Stimulated activated naive CD8-positive, alpha-beta T cell treated with anti-CD3 and anti-CD28 coated beads, Interleukin-15, amount 100 ng/mL, for 72 hours (primary cell): ENCODE measurements at places on chromosomes 2 and 18.

DNA sequence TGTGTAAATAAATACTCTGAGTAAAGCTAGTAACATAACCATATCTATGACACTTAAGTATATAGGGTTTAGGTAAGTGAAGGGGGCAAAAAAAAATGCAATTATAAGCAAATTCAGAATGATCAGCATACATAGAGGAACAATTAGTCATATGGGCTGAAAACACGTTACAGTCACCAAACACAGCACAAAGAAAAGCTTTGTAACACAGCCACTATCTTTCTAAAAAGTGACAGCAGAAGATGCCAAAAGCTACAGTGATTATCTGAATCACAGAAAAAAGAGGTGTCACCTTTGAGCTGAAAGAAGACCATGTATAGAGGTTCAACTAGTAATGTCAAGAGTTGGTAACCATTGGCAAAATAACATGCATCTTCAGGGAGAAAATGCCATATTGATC is 115.5 kb downstream of the ERBB4 start:
- no peak for DNase-seq

DNA sequence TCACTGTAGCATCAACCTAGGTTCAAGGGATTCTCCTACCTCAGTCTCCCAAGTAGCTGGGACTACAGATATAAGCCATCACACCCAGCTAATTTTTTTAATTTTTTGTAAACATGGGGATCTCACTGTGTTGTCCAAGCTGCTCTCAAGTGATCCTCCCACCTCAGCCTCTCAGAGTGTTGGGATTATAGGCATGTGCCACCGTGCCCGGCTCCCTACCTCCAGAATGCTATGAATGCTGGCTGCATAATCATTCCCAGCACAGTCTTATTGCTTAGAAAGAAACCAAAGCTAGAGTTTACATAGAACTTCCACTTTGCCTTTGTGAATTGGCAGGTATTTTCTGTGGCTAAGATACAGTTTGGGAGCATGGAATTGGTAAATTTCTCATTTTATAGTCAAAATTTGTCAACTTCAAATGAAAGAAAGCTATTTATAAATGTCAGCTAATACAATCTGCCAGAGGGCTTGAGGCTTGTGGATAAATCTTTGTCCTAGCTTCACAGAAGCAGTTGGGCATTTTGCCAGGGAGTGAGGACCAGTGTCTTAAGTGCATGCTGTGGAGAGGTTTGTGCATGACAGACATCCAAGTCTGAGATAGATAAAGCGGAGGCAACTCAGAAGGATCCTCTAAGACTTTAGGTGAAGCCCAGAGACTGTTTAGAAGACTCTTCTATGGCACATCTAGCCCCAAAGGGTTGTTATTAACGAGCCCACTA is 175.4 kb downstream of the ANTXR1 start:
- no peak for DNase-seq

- no peak for DNase-seq
Measured at GRCh38 chr2:41720331-41721251, 327.2 kb upstream of the PKDCC start.

DNA sequence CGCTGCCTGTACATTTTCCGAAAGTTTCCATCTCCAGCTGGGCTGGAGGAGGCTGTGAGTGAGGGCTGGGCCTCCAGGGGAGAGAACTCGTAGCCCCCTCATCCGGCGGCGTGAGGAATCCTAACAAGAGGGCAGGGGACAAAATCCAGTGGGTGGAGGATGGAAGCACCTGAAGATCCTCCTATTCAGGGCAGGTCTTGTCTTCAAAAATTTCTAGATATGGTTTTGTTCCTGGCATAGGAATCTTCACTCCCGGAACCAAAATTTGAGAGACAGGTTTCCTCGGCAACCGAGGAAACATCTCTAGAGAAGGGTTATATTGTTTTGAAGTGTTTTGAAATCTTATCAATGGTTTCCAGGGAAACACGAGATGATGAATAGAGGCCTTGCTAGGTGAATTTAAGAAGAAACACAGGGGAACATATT is 136.7 kb downstream of the SH3BP4 start:
- DNase-seq, result no peak

- DNase-seq, result no peak
Measured at GRCh38 chr18:46715062-46715461, 41.8 kb downstream of the ST8SIA5 start.

DNA sequence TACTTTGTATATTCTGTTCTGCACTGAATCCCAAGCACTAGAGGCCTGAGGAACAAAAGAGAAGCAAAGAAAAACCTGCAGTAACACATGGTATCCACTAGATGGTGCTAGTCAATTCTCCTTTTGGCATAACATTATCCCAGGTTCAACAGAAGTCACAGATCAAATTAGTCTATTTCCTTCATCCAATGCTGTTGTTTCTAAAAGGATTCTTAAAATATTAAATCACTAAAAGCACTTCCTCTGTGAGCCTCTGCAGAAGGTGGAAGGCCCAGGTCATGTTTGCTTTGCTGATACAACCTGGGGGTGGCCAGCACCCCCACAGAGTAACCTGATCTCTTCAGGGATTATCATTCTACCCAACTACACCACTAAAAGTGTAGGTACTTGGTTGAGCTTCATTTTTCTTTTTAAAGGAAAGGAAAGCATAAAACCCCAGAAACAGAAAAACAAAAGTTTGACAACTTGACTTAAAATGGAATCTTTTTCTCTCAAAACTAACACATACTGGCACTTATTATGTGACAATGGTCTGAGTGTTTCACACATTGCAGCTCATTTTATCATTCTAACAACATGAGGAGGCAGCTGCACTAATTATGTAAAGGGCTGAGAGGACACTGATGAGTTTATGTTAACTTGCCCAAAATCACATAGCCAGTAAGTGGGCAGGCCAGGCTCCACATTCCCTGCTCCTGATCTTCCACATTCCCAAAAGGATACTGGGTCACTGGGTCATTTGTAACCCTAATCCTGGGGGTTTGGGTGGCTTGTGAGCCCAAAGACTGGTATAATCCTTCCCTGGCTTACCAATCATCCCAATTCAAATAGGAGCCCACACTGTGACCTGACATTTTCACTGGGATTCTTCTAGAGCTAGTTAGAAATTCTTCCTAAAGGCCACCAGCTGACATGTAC is 66.8 kb upstream of the DNER start:
- no peak for DNase-seq

DNA sequence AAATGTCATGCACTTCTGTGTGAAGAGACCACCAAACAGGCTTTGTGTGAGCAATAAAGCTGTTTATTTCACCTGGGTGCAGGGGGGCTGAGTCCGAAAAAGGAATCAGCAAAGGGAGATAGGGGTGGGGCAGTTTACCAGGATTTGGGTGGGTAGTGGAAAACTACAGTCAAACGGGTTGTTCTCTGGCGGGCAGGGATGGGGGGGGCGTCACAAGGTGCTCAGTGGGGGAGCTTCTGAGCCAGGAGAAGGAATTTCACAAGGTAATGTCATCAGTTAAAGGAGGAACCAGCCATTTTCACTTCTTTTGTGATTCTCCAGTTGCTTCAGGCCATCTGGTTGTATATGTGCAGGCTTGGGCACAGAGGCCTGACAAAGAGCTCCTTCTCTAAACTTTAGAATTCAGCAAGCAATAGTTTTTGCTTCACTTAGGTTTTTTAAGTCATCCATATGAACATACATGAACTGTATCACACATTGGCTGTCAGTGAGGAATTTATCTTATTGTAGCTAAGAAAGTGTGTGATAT is 17.5 kb upstream of the ALPK2 start:
- DNase-seq, result no peak

- no peak for DNase-seq
Measured at GRCh38 chr2:218395456-218395825, 4.2 kb upstream of the CTDSP1 start.

DNA sequence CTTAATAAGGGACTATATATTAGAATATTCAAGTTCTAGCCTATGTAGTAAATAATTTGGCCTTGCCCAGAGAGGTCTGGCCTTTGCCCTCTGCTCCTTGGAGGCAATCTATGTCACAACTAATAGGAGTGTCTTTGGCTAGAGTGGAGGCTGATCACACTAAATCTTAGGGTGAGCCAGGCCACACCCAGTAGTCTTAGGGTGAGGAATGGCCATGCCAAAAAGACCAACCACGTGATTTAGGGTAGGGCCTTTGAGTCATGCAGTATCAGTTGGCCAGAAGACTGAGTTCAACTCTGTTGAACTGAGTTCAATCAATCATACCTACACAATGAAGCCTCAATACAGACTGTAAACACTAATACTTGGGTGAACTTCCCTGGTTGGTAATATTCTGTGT is 26.0 kb upstream of the FLACC1 start:
- no peak for DNase-seq

DNA sequence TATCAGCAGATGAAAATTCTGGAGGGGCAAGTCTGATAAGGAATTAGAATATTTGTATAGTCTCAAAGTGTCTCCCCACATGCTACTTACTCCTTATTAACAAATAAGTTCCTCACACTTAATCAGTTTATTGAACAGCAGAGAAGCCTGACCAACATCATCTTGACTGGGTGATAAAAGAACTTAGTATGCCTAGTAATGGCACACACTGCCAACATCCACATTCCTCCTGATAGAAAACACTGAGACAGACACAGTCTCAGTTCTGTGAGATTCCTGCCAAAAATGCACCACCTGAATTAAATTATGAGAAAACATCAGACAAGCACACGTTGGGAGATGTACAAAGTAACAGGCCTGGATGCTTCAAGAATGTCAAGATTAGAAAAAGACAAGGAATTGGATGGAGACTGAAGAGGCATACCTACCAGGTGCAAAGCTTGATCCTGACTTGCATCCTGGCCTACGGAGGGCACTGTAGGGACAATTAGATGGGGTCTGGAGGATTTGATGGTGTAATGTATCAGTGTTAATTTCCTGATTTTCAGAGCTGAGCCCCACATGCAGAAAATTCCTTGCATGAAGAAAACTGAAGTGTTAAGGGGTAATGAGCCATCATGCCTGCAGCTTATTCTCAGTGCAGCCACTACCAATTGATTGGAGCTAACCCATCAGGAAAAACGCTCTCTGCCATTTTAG is 200.4 kb upstream of the SH3BP4 start:
- no peak for DNase-seq

- no peak for DNase-seq
Measured at GRCh38 chr2:167572883-167573619, 674.3 kb downstream of the STK39 start.

- no peak for DNase-seq
Measured at GRCh38 chr2:7867867-7868266, 814.0 kb upstream of the ID2 start.

- no peak for DNase-seq
Measured at GRCh38 chr18:34909637-34910364, 131.4 kb upstream of the MAPRE2 start.

- no peak for DNase-seq
Measured at GRCh38 chr18:79617511-79618500, 61.8 kb upstream of the CTDP1 start.

DNA sequence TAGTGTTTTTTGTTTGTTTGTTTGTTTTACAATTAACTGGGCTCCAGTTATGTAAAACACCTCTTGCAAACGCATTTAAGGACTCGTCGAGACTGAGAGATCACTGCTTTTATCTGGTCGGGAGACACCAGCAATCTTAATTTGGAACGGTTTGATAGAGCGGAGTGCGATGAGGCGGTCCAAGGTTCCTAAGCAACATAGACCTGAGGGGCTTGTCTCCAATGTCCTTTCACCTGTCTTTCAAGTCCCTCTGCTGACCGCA is 729 bp upstream of the SELENOI start:
- DNase-seq, result no peak

DNA sequence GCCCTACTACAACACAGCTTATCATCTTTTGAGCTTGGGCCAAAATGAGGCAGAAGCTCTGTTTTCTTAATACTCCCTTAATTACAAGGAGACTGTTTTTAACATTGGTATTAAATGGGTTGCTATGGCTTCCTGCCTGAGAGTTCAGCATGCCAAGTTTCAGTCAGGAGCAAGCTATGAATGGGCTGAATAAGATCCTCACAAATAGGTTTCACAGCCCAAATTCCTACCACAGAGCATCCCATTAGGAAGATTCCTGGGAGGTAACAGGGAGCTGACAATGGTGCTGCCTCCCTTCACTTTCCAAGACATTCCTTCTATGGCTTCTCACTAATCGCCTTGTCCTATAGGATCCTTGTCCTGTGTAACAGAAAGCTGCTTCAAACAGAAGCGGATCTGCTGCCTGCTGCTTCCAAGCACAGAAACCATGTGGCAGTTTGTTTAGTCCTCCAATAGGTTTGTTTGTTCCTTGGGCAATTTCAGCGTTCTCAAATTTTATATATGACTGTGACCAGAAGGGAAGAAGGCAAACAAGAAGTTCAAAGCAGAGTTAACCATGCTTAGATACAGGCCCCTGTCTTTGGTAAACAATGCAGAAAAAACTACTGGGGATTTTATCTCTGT is 70.9 kb downstream of the NCKAP5 start:
- DNase-seq, result no peak

GRCh38 chr2:118988706-118989105 is 46.7 kb downstream of the MARCO start:
- DNase-seq, result no peak
